NCI-H460 (cell line): ENCODE measurements at places on chromosomes 2 and 18. TPM values are rescaled to one million over a fixed set of nuclear protein-coding genes. Genes with fewer than 3 reads are reported as not detected.
A peak's percentile ranks its signal among the peaks of the same experiment; 100 is the strongest.

RTP5 gene
- not detected in 2 replicates for total RNA-seq

CCDC85A gene
- total RNA-seq, result 0.09 and 0.12 TPM in 2 replicates

NDC80 gene
- total RNA-seq, result 32.3 and 36.9 TPM in 2 replicates

AKAIN1 gene
- not detected in 2 replicates for total RNA-seq

IL1R1 gene
- 15.6 and 16.3 TPM in 2 replicates for total RNA-seq

DNA sequence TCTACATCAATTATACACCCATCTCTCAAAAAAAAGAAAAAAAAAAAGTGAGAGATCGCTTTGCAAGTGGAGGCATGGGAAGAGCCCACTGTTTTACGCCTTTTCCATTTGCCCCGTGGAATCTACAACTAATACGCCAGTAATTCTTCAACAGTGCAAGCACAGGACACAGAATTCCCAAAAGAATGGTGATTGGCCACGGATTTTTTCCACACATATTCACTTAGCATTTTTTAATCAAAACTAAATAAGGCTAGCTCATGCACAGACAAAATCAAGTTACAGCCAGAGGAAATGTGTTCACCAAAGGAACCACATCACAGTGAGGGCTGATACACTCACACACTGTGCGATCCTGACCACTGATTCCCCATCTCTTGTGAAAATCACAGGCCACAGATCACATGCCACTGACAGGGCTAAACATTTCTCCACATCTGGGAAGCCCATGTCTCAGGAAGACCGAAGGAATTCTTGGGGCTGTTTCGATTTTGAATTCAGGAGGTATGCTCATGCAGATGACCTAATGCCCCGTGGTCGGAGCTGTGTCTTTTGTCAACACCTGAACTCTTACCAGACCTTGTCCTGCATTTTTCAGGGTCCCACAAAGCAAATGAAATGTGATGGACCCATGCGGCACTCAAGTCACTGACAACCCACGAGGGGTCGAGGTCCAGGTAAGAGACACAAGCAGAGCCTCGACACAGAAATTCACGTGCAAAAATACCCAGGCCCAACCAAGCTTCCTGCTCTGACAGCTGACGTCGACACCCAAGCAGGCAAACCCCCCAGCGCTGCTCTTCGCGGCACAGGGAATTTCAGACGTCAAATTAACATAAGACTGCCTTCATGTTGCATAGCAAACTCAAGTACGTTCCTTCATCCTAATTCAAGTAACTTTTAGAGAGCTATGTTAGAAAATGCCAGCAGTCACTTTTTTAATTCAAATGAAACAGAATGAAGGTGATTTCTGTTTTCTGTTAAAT lies 69.6 kb downstream of the ZNF516 start:
- DNase-seq, result no peak

- DNase-seq, result peak; percentile 88
Measured at GRCh38 chr2:240560084-240560479, at the start of gene DUSP28. Gene DUSP28, plus strand, starts transcription at chr2:240560357. Its CDS starts 328 bp downstream, at chr2:240560685.

DNA sequence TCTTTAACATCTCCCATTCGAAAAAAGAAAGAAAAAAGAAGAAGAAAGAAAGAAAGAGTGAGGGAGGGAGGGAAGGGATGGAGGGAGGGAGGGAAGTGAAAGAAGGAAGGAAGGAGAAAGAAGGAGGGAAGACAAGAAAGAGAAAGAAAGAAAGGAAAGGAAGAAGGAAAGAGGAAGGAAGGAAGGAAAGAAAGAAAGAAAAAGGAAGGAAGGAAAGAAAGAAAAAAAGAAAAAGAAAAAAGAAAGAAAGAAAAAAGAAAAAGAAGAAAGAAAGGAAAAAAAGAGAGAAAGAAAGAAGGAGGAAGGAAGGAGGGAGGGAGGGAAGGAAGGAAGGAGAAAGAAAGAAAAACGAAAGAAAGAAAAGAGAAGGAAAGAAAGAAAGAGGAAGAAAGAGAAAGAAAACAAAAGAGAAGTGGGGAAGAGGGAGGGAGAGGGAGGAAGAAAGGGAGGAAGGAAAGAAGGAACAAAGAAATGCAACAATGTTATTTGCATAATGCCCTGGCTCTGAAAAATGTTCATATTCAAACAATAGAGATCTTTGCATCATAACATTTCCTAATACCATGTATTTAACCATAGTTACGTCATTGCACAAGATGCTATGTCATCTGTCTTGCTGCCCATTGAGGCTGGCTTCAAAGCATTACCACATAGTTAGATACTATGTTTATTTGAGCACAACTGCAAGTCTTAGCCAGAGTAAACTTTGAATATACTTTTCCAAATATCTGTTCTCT lies 550.6 kb downstream of the DSC3 start:
- DNase-seq, result no peak

DNA sequence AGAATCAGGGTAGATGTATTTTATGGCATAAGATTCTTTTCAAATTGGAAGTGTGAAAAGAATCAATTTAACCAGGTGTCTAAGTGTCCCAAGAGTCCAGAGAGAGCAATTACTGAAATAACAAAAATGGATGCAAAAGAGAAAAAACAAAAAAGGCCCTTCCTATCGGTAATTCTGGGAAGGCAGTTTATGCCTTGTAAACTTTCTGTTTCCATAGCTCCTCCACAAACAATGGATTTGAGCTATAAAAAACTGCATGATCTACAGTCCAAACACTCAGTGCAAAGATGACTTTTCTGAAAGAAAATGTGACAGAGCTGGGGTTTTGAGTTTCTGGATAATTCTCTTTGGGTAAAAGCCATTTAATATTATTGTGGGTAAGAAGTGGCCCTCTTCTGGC lies 366.1 kb downstream of the EN1 start:
- no peak for DNase-seq

- no peak for DNase-seq
Measured at GRCh38 chr2:208708486-208708885, 301.9 kb downstream of the PTH2R start.

DNA sequence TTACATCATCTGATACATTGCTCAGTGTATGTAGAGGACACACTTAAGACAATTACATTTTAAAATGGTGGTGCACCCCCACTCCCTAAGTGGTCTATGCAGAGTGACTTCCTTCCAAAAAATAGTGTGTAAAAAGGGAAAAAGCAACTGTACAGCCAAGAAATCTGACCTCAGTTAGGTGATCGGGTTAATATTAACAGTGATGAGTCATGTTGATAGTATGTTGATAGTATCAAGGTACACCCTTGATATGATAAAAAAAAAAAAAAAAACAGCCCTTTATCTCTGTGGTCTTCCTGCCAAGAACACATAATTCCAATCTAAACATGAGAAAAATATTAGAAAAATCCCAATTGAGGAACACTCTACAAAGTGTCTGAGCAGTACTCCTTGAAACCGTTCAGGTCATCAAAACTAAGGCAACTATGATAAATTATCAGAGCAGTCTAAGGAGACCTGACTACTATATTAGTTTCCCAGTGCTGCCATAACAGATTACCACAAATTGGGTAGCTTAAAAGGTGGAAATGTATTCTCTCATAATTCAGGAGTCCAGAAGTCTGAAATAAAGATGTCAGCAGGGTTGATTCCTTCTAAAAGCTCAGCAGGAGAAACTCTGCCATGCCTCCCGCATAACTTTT lies 171.9 kb downstream of the ARHGAP28 start:
- DNase-seq, result no peak

DNA sequence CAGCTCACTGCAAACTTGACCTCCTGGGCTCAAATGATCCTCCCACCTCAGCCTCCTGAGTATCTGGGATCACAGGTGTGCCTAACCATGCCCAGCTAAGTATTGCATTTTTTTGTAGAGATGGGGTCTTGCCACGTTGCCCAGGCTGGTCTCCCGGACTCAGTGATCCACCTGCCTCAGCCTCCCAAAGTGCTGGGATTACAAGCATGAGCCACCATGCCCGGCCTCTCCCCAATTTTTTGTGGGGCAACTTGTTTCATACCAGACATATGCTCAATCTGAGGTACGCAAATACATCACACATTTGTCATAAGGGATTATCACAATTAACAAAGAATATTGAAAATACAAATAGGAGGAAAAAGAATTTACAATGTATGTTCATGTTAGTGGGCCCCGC lies 27.7 kb downstream of the LGALSL start:
- DNase-seq, result no peak

GRCh38 chr2:204356151-204356641 lies 189.1 kb upstream of the PARD3B start:
- no peak for DNase-seq

DNA sequence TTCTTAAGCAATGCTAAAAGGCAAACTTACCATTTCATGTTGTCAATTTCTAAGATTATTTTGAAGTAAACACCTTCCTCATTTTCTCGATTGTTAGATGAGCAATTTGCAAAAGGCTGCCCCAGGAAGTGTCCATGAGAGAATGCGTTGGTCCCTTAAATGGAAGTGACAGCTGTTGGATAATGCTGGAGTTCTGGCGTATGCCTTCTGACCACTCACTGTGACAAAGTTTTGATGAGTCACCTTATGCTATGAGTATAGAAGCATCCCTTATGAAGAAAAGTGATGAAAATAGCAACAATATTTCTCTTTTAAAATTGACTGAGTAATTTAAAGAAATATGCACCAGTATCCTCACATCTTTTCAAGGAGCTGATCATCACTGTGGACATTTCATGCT lies 1497.5 kb downstream of the DPP10 start:
- DNase-seq, result no peak

- no peak for DNase-seq
Measured at GRCh38 chr2:100235098-100235497, 87.2 kb downstream of the LONRF2 start.

DNA sequence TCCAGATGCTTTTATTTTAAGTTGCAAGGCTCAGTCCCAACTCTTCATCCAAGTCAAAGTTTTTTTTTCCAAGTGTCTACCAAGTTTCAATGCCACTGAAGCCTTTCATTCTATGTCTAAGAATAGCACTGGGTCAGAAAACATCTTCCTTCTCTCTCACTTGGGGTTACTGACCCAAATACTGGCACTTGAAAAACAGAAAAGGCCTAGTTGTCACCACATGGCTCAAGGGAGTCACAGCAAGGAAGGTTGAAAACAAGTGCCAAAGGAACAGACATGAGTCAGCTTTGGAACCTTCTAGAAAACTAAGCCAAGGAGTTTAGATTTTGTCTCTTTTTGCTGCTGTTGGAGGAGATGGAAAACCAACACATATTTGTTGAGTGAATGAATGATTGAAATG lies 146.5 kb downstream of the COPS8 start:
- DNase-seq, result no peak
